Astrocyte (in vitro differentiated cells and primary cell): ENCODE measurements at places on chromosomes 3 and 15.

GRCh38 chr3:134790065-134790464 is 5.0 kb upstream of the EPHB1 start:
- H3K36me3 ChIP-seq, result no peaks in the 10 kb centered on the region
- H3K27ac ChIP-seq, result no peak overlapping the region
- peaks cover 6% of the 10 kb centered on the region for H3K27me3 ChIP-seq
- no peak for DNase-seq
- no peak overlapping the region for H3K4me3 ChIP-seq

GRCh38 chr3:151199554-151200438 is 3.2 kb downstream of the GPR171 start:
- no peak for DNase-seq
- H3K36me3 ChIP-seq, result no peaks in the 10 kb centered on the region
- H3K4me3 ChIP-seq, result no peak overlapping the region
- H3K27me3 ChIP-seq, result no peaks in the 10 kb centered on the region
- H3K4me1 ChIP-seq, result no peaks in the 10 kb centered on the region
- no peak overlapping the region for H3K27ac ChIP-seq

- no peak overlapping the region for H3K27ac ChIP-seq
- H3K4me1 ChIP-seq, result no peaks in the 10 kb centered on the region
- no peaks in the 10 kb centered on the region for H3K27me3 ChIP-seq
- no peaks in the 10 kb centered on the region for H3K36me3 ChIP-seq
- no peak for DNase-seq
These were observed 483.2 kb upstream of the FRG2C start for GRCh38 chr3:75180945-75181298.

GRCh38 chr15:40891810-40892446 is 2.3 kb upstream of the VPS18 start:
- no peaks in the 10 kb centered on the region for H3K27me3 ChIP-seq
- peaks cover 14% of the 10 kb centered on the region for H3K4me1 ChIP-seq
- no peak overlapping the region for H3K4me3 ChIP-seq
- peaks cover 8% of the 10 kb centered on the region for H3K36me3 ChIP-seq
- DNase-seq, result no peak

DNA sequence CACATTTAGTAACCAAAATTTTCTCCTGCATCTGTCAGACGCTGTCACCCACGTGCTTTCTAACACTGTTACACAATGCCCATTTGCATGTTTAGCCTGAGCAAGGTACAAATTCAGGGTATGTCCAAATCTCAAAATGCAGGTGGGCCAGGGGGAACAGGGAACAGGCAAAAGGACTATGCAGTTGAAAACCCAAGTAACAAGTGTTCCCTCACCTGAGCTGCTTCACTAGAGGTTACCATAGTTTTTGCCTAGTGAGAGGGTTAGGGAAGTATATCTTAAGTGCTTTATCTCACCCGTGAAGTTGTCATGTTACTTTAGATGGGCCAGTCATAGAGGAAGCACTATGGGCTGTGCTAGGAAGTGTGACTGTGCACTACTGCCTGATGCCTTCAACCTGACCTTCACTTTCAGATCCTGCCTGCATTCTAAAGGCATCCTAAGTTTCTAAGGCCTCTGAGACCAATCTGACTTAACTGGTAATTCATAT is 6.0 kb upstream of the TMEM87A start:
- no peak overlapping the region for H3K4me3 ChIP-seq
- H3K27me3 ChIP-seq, result no peaks in the 10 kb centered on the region
- DNase-seq, result no peak
- H3K4me1 ChIP-seq, result peaks cover 19% of the 10 kb centered on the region
- H3K27ac ChIP-seq, result no peak overlapping the region
- no peaks in the 10 kb centered on the region for H3K36me3 ChIP-seq

GRCh38 chr3:122100083-122100482 is 44.9 kb downstream of the CD86 start:
- no peak for DNase-seq
- no peaks in the 10 kb centered on the region for H3K27me3 ChIP-seq
- H3K27ac ChIP-seq, result no peak overlapping the region
- H3K36me3 ChIP-seq, result no peaks in the 10 kb centered on the region

GRCh38 chr15:32936283-32936918 is 218.6 kb downstream of the GREM1 start:
- H3K4me3 ChIP-seq, result no peak overlapping the region
- no peaks in the 10 kb centered on the region for H3K4me1 ChIP-seq
- no peak overlapping the region for H3K27ac ChIP-seq
- H3K36me3 ChIP-seq, result no peaks in the 10 kb centered on the region
- peak; percentile 17 for DNase-seq
- H3K27me3 ChIP-seq, result no peaks in the 10 kb centered on the region

DNA sequence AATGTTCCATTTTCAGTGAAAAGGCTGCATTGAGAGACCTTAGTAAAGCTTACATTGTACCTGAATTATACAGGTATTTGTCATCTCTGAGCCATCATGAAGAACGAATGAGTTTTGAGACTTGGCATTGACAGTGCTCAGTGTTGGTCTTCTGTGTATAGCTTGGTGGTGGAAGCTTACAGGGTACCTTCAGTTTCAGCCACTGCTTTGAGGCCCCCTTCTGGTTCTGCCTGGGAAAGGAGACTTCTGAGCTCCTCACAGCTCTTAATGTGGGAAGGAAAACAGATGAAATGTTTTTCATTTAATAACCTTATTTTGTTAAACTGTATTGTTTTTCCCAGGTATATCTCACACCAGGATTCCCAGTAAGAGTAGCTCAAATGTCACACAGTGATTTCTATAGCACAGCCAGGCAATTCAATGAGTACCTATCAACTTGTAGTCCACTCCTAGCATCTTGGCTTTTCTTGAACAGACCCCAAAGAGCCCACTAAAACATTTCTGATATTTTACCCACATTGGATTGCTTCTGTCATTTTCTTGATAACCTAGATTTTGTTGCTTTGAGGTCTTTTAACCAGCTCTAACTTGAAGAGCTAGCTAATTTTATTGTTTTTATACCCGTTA is 5.6 kb downstream of the SERPINI1 start:
- DNase-seq, result no peak
- H3K4me3 ChIP-seq, result no peak overlapping the region
- H3K4me1 ChIP-seq, result peaks cover 1% of the 10 kb centered on the region
- H3K27me3 ChIP-seq, result no peaks in the 10 kb centered on the region
- no peaks in the 10 kb centered on the region for H3K36me3 ChIP-seq

GRCh38 chr3:69081583-69082262 is 1.6 kb upstream of the UBA3 start:
- H3K27me3 ChIP-seq, result no peaks in the 10 kb centered on the region
- no peak overlapping the region for H3K27ac ChIP-seq
- DNase-seq, result peak; percentile 51
- no peak overlapping the region for H3K4me3 ChIP-seq
- peaks cover 47% of the 10 kb centered on the region for H3K4me1 ChIP-seq
